ENCODE measurements at places on chromosomes 4 and X.

DNA sequence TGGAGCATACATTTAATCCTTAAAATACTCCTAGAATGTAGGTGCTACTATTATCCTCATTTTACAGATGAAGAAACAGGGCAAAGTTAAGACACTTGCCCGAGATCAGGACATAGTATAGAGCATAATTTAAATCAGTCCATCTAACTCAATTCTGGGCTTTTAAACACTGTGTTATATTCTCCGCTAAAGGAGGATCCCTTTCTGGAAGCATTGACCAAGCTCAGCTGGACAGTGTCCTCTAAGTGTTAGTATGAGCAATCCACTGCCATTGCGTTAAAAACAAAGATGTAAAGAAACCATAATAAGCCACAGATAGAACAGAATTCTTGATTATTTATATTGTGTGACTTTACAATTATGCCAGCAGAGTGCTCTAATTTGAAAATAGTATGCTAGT lies 207.0 kb downstream of the ARHGAP24 start:
- no peak for DNase-seq

GRCh38 chr4:42417550-42417949 lies 20.3 kb downstream of the SHISA3 start:
- no peak for DNase-seq

DNA sequence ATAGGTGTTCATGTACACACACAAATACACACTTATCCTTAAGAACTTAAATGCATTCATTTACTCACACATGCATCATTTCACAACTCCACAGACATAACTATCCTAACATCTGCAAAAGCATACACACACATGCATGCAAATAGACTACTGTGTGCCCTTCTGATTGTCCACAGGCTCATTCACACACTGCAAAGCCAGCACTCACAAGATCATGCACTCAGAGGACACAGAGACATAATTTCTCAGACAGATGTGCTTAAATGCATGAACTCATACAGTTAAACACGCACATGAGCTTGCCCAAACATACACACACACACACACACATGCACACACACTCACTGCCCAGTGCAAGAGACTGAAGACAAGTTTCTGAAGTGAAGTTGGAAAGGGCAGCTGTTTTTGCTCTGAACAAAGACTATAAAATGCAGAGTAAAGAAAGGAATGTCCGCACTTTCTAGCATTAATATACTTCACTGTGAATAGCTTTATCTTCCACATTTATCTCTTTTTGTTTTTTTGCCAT lies 1018.0 kb upstream of the HS3ST1 start:
- DNase-seq, result no peak

- no peak for DNase-seq
Measured at GRCh38 chrX:153794897-153795816, 689 bp downstream of the SSR4 start.

DNA sequence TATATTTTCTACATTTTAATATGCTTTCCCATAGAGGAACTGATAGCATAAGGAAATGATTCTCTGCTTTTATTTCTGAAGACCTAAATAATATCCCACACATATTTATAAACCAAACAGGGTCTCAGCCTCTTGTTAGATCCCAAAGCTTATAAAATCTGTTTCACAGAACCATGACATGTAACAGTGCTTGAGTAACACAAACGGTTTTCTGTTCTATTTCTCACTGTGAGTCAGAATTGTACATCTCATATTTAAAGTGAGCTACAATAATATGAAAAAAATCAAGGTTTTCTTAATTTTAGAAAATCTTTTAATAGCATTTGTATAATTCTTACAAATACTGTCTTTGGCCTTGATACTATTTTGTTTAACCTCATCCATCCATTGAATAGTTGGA lies 51.2 kb downstream of the NR3C2 start:
- no peak for DNase-seq

- DNase-seq, result no peak
Measured at GRCh38 chr4:174553031-174553430, 30.7 kb upstream of the HPGD start.

GRCh38 chrX:68503836-68504636 lies 5.2 kb downstream of the YIPF6 start:
- DNase-seq, result peak; percentile 19

GRCh38 chr4:118757761-118758251 lies 72.6 kb downstream of the METTL14 start:
- no peak for DNase-seq

GRCh38 chr4:111630705-111631104 lies 514.5 kb upstream of the FAM241A start:
- peak; percentile 12 for DNase-seq

DNA sequence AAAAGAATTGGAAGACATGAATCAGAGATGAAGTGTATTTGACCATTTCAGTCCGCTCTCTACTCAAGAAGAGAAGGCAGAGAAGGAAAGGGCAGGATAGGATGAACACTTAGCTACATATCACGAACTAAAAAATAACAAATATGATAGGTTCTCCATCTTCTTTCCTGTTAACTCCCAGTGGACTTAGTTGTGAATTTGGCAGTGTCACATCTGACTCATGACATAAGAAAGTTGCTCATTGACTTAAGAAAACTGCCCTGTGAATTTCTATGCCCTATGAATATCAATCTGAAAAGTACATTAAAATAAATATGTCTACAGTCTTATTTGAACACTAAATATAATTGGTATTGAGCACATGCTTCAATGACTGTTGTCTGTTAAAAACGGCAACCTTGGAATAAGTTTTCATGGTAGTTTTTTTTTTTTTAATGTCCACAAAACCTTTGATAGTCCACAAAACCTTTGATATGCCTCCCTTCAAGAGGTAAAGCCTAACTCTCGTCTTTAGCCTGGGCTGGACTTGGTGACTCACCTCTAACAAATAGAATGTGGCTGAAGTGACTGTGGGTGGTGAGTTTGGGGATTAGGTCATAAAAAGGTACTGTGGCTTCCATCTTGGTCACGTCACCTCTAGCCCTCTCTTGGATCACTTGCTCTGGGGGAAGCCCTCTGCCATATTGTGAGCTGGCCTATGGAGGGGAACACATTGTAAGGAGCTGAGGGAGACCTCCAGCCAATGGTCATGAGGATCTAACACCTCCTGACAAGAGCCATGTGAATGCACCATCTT lies 184.7 kb upstream of the S100G start:
- no peak for DNase-seq

DNA sequence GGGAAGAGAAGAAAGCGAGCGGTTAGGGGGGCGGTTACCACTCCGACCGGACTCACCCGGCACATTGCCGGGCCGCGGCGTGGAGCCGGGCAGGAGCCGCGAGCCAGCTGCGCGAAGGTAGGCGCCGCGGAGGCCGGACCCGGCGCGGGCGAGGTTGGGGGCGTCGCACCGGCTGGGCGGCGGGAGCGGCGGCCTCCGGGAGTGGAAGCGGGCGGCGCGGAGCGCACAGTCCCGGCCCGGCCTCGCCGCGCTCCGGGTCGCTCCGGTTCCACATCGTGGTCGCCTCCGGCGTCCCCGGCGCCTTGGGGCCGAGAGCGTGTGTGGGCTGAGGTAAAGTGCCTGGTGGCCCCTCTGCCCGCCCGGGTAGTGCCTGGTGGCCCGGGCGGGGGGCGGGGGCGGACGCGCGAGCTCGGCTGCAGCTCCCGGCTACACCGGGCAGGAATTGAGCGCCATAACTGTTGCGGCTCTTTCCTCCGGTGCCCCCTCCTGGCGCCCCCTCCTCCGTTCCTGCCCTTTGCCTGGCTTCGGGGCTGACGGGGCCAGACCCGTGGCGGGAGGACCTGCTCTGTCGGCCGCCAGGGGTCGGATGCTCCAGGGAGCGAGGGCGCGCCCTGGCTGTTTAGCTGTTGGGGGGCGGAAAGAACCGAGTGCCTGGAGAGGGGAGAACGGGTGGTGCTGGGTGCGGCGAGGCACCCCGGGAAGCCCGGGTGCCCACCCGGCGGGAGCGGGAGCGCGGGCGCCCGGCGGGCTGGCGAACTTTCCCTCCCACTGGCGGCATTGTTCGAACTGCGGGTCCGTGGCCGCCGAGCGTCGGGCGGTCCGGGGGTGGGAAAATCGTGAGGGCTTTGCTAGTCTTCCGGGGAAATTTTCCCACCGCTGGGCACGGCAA lies 626 bp downstream of the JADE3 start:
- DNase-seq, result peak; percentile 76

- DNase-seq, result no peak
Measured at GRCh38 chr4:94577136-94577535, 125.4 kb downstream of the PDLIM5 start.

GRCh38 chr4:57110640-57111511 lies 691 bp upstream of the IGFBP7 start:
- peak; percentile 99 for DNase-seq

- DNase-seq, result no peak
Measured at GRCh38 chrX:15033917-15034316, 160.7 kb downstream of the MOSPD2 start.

All from NB4 (cell line).